ENCODE measurements at places on chromosomes 11 and 22. TPM values are rescaled to one million over a fixed set of nuclear protein-coding genes. Genes with fewer than 3 reads are reported as not detected.

DNA sequence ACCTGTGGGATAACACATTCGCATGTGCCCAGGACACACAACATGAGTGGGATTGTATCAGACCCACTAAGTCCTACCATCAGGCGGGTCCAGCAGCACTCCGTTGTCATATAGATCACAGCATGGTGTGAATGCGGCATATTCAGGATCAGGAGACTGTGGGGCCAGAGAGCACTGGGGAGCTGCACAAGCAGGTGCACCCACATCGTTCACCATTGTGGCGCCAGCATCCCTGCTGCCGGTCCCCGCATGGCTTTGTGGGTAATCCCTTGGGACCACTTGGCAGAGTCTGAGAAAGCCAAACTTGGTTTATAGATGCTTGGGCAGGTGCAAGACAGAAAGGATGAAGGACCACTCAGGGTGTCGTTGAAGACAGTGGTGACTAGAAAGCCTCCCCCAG is 201.6 kb upstream of the B3GAT1 start:
- DNase-seq, result no peak
- H3K27me3 ChIP-seq, result no peaks in the 10 kb centered on the region
- H3K36me3 ChIP-seq, result no peaks in the 10 kb centered on the region
- no peaks in the 10 kb centered on the region for H3K4me1 ChIP-seq
- H3K4me3 ChIP-seq, result no peak overlapping the region

GRCh38 chr22:30816413-30816812 is 121.7 kb downstream of the OSBP2 start:
- peaks cover 3% of the 10 kb centered on the region for H3K27me3 ChIP-seq
- peaks cover 1% of the 10 kb centered on the region for H3K4me1 ChIP-seq
- no peak overlapping the region for H3K4me3 ChIP-seq
- no peaks in the 10 kb centered on the region for H3K36me3 ChIP-seq
- DNase-seq, result no peak

- no peaks in the 10 kb centered on the region for H3K4me1 ChIP-seq
- H3K36me3 ChIP-seq, result no peaks in the 10 kb centered on the region
- H3K27ac ChIP-seq, result no peak overlapping the region
- H3K27me3 ChIP-seq, result no peaks in the 10 kb centered on the region
These were observed 1528.5 kb downstream of the BRD1 start for GRCh38 chr22:48299124-48299523.

- no peaks in the 10 kb centered on the region for H3K36me3 ChIP-seq
- peak; percentile 56 for DNase-seq
- no peak overlapping the region for H3K27ac ChIP-seq
- no peaks in the 10 kb centered on the region for H3K27me3 ChIP-seq
These were observed 10.4 kb upstream of the TUB start for GRCh38 chr11:8070417-8071115.

RAPSN gene
- polyA plus RNA-seq, result 0.49 TPM

Measured in lung (tissue), 17 donors.